ENCODE measurements at places on chromosomes 6 and 20.

- no peak for DNase-seq
Observed at GRCh38 chr20:47311967-47312681, 44.4 kb downstream of the ZMYND8 start.

- DNase-seq, result no peak
Observed at GRCh38 chr6:144935181-144935580, 650.0 kb downstream of the UTRN start.

DNA sequence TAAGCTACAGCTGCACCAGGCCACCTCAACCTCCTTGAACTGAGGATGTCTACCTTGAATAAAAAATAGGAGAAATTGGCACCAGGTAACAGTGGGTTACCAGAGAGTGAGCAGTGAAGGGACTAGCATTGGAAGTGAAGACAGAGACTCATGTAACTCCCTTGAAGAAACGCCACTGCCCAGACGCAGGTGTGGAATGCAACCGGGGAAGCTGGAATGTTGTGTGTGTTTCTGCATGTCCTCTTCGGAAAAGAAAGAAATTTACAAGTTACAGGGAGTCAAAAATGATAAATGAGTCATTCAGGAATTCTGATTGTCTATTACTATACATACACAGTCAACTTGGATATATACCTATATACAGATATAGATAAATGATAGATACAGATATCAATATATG lies 514.7 kb upstream of the AGPAT4 start:
- no peak for DNase-seq

- DNase-seq, result no peak
Observed at GRCh38 chr20:42295592-42295991, 677.4 kb upstream of the CHD6 start.

DNA sequence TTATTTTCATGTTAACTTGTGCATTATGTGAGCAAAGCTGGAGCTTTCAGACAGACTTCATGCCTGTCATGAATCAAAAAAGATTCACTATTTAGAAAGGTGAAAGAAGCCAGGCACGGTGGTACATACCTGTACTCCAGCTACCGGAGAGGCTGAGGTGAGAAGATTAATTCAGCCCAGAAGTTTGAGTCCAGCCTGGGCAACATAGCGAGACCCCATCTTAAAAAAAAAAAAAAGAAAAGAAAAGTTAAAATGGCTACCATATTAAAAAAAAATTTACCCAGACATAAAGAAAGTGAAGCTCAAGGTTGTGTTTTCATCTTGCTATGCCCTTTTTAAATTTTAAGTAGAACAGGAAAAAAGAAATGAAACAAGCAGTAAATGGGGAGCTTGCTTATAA lies 889 bp downstream of the CASS4 start:
- no peak for DNase-seq

- DNase-seq, result no peak
Observed at GRCh38 chr20:7984192-7984591, 35.4 kb downstream of the TMX4 start.

DNA sequence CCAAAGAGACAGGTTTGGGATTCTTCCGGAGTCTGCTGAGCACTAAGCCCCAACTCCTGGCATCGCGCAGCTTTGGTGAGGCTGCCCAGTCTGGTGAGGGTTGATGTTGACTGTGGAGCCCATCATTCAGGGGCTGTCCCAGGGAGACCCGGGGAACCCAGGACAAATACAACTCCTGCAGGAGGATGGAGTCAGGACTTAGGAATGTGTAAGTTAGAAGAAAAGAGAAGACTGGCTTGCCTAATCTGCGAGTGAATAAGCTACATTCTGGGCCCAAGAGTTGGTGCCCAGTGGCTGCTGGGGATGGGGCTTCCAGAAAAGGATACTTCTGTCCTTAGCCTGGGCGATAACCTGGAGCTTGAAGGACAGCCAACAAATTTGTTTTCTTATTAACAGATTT lies 47.9 kb downstream of the STK35 start:
- DNase-seq, result no peak

- no peak for DNase-seq
Observed at GRCh38 chr6:105112577-105112976, 67.2 kb downstream of the POPDC3 start.

DNA sequence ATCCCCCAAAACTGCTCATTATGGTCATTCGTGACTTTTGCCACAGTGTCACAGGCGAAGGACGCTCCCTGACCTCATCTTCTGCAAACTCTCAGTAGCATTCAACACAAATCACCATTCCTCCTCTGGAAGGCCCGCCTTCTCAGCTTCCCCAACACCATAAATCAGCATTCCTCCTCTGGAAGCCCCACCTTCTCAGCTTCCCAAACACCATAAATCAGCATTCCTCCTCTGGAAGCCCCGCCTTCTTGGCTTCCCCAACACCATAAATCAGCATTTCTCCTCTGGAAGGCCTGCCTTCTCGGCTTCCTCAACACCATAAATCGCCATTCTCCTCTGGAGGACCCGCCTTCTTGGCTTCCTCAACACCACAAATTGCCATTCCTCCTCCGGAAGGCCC lies 288.0 kb upstream of the AGPAT4 start:
- DNase-seq, result no peak

- no peak for DNase-seq
Observed at GRCh38 chr6:48236375-48236774, 125.4 kb upstream of the PTCHD4 start.

DNA sequence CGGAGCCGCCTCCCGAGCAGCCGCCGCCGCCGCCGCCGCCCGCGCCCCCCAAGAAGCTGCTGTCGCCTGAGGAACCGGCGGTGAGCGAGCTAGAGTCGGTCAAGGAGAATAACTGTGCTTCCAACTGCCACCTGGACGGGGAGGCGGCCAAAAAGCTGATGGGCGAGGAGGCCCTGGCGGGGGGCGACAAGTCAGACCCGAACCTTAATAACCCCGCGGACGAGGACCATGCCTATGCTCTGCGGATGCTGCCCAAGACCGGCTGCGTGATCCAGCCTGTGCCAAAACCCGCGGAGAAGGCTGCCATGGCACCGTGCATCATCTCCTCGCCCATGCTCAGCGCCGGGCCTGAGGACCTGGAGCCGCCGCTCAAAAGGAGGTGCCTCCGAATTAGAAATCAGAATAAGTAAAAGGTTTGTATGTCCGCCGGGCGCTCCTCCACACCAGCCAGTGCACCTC lies 145.2 kb downstream of the SOBP start:
- no peak for DNase-seq

DNA sequence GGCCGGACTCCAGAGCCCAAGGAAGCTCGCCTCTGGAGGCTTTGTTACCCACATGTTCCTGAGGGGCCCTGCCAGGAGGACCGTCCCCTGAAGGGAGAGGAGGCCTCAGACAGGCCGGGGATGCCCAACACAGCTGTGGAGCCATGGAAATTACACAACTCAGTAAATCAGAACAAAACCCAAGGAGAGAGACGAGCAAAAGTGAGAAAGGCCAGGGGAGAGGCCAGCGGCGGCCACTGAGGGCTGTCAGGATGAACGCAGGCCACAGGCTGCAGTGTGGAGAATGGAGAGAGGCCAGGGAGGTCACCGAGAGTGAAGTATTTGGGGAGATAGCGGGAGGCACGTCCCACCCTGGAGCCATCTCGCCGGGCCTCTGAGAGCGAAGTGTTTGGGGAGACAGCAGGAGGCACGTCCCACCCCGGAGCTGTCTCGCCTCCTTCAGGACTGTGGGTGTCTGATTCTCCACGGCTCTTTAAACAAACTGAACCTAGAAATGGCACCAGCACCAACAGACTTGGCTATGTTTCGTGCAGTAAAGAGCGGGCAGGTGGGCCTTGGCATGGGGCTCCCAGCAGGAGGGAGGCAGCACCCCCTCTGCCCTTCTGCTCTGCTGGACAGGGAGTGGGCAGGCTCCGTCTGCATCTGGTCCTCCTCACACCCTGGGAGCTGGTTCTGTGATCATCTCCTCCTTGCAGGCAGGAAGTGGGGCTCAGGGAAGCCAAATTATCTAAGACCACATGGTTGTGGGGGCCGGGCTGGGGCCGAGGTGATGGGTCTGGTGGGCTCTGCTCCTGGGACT lies 91.0 kb downstream of the YTHDF1 start:
- DNase-seq, result no peak

- no peak for DNase-seq
Observed at GRCh38 chr20:50873585-50873984, 57.7 kb downstream of the ADNP start.

GRCh38 chr6:35725721-35726438 lies 11.0 kb upstream of the ARMC12 start:
- DNase-seq, result no peak

GRCh38 chr20:58585753-58586540 lies 65.1 kb upstream of the STX16 start:
- DNase-seq, result no peak

- DNase-seq, result no peak
Observed at GRCh38 chr6:131159578-131159977, 24.3 kb downstream of the AKAP7 start.

DNA sequence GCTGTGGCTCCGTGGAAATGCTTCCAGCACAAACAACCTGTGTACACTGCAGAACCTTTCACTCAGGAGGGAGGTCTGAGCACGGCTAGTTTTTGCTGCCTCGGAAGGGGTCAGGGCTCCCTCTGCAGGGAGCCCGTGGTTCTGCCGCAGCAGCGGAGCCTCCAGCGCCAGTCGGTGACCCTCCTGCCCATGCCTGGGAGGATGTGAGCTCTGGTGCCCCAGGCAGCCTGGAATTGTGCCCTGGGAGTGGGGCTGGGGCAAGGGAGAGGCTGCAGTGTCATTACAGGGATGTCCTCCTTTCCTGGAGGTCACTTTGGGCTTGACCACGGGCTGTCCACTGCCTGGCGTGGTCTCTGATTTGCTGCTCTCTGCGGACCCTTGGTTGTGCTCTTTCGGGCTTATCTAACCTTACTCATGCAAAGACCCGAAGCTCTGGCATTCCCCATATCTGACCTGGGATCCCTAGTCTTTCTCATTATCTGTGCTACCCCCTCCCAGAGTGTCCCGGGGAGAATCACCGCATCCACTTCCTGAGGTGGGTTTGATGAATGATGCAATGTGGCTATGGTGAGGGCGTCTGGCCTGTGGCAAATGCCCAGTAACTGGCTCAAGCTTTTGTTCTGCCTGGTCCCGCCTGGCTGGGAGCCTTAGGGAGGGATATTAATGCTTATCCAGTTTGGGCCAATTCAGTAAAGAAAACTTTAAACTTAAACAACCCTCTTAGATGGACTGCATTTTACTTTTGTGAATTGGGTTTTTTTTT lies 59.6 kb upstream of the TAGAP start:
- DNase-seq, result peak; percentile 69

GRCh38 chr20:15122613-15123012 lies 785.2 kb upstream of the FLRT3 start:
- no peak for DNase-seq

DNA sequence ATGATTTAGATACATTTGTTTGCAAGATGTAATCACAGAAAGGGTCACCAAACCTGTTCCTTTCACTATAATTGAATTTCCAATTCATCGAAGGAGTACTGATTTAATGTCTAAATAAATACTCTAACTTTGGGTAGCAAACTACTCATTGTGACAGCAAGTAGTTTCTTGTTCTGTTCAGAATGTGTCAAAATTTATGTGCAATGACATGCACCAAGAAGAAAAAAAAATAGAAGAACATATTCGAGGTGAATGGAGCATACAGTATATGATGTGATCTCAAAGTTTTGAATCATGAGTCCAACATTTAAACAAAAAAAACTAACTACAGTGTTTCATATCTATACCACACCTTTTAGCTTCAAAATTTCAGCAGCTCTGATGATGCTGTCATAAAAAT lies 583.6 kb upstream of the MMS22L start:
- no peak for DNase-seq

GRCh38 chr20:50330504-50331313 lies 140.1 kb downstream of the CEBPB start:
- no peak for DNase-seq

GRCh38 chr20:36991703-36992102 lies 40.2 kb upstream of the SAMHD1 start:
- no peak for DNase-seq

DNA sequence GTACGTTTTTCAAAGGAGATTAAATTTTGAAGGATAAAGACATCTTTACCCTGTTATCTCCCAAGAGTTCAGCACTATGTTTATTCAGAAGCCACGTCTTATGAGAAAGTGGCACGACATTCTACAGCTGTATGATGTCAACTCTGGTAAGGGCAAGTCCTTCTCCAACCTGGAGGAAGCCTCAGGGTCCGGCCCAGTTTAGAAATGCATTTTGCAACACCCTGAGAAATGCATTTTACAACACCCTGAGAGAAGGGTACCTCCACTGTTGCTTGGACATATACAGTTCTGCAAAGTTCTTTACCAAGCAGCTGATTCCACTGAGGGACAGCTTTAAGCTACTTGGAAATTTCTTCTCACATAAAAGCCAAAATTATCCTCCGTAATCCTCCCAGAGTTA lies 17.5 kb downstream of the NAPB start:
- no peak for DNase-seq

DNA sequence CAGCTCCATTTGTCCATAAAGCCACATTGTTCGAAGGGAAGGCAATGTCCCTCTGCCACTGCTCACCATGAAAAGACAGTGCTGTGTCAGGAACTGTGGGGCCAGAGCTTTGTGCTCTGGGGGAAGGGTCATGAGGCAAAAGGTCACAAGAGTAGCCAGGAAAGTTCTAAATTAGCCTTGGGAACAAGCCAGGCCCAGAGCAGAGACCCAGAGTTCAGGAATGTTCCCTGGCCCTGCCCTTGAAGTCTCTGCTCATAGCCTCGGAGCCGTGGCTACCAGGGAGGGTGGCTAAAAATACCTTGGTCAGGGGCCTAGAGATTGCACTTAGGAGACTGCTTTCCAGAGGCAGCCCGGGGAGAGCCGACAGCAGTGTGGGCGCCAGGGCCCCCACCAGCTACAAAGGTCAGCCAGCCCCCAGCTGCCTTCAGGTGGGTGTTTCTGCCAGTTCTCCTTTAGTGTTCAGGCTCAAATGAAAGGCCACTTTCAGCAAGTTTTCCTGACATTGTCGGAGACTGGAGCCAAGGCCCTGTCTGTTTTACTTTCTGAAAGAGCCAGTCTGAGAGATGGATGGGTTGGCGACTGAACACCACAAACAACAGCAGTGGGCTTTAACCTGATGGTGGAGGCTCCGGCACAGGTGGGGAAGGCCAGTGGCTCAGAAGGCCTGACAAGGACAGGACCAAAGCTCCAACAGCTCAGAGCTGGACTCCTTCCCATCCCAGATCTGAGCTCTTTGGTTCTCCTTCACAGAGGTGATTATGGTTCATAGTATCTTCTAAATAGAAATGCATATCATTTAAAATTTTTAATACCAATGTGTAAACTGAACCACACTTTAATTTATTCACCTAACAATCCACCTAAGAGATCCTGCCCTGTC lies 76.2 kb downstream of the CDH26 start:
- no peak for DNase-seq

GRCh38 chr20:22465622-22466446 lies 118.5 kb downstream of the FOXA2 start:
- DNase-seq, result no peak

Measured in activated T-cell treated with anti-CD3 and anti-CD28 coated beads for 1 hour (primary cell).